EH (cell line): ENCODE measurements at places on chromosomes 7 and 10.

DNA sequence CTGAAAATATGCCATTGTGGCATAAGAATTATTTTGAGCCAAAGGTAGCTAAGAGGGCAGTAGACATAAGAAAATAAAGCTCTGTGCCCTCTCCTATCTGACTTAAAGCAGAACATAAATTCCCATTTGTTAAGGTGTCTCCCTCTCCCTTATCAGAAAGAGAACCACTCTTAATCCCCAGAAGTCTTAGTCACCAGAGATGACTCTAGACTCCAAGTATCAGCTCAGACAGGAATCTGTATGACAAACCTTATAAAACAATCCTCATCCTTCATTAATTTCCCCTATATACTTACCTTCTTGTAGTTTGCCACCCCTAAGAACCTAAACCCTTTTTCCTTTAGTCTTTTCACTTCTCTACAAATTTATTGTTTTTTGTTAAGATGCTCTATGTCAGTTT, 21.8 kb upstream of the PIP4K2A start:
- DNase-seq: peak; percentile 16

DNA sequence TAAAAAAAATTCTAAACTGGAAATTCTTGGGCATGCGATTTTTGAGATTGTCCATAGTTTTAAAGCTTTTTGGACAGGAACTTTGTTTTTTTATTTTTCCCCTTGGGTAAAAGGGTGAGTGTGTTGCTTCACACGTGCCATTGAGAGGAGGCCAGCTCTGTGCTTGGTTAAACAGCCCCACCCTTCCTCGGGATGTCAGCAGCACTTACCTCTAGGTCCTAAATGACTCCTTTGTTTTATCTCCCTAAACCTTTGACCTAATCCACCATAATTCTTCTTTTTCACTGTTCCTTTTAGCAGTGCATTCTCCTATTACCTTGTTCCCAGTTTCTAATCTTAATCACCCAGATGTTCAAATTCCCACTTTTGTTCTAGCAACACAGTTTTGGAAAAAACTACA, 83.5 kb downstream of the SEMA3D start:
- peak; percentile 20 for DNase-seq

GRCh38 chr10:33117816-33118215, 159.8 kb upstream of the ITGB1 start:
- no peak for DNase-seq

DNA sequence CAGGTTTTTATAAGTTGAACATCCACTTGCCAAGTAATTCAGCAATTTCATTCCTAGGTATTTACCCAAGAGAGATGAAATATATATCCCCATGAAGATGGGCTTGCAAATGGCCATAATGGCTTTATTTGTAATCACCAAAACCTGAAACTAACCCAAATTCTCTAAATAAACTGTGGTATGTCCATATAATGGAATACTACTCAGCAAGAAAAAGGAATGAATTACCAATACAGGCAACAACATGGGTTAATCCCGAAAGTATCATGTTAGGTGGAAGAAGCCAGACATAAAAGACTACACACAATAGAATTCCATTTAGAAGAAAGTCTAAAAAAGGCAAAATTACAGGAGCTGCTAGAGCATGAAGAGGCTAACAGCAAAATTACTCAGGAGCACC, 101.4 kb upstream of the PPP2R2D start:
- DNase-seq: no peak

DNA sequence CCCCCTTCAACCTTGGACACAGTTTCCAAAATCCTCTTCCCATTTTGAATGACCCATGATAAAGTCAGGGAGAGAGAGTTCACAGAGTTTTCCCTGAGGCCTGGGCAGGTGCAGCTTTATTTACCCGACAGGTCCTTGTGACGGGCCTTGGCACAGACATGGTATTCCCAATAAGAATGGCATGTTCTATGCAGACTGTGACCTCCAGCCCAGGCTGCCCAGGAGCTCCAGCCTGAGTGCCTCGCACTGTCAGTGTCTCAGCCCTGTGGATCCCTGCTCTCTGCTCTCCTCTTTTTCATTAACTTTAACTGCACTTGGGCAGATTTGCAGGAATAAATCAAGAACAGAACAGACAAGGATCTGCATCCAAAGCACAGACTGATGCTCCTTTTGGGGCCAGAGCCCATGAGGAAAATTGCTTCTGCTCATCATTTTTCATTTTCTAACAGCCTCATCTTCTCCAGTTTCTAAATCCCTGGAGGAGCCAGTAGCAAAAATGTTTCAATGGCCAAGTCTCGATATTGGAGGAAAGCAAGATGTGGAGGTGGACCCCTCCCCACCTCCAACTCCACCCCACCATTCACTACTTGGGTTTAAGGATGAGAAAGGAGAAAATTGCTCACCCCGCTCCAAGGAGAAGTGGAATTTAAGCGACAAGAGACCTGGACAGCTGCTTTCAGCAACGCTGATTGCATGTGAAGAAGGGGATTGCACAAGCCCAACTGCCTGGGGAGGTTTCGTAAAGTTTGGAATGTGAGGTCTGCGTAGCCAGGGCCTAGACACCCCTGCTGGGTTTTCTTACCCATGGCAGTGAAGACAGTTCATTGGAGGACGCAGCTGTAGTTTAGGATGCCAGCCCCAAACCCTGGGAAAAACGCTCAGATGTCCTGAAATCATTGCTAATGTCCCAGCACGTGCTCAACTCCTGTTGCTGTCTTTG, 225.9 kb downstream of the WDR11 start:
- DNase-seq: no peak

DNA sequence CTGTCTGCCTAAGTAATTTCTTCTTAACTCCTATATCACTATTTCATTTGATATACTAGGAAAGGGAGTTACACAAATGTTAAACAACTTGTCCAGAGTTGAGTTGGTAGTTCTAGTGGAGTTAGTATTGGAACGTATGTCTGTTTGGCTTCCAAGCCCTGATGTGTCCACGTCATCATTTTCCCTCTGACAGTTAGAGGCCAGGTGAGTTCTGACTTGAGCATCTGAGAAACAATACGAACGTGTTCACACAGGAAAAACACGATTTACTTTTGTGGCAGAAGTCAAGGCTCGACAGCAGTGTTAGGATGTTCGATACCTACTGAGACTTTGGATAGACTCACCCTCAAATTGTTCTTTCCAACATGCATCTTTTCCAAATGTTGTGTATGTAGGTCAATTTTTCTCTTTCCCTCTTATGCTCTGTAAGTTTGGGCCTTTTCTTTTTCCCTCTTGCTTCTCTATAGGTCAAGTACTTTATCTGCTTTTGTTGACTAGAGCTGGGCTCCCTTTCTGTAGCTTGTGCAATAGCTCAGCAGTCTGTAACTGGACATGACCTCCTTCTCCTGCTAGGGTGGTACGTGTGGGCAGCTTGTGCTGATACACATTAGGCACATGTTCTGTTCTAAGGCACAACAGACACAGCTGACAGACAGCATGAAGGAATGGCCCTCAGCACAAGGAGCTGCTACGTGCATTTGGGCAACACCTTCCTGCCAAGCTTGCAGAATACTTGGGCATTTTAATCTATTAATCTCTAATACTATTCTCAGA, 222.9 kb downstream of the PTEN start:
- no peak for DNase-seq

DNA sequence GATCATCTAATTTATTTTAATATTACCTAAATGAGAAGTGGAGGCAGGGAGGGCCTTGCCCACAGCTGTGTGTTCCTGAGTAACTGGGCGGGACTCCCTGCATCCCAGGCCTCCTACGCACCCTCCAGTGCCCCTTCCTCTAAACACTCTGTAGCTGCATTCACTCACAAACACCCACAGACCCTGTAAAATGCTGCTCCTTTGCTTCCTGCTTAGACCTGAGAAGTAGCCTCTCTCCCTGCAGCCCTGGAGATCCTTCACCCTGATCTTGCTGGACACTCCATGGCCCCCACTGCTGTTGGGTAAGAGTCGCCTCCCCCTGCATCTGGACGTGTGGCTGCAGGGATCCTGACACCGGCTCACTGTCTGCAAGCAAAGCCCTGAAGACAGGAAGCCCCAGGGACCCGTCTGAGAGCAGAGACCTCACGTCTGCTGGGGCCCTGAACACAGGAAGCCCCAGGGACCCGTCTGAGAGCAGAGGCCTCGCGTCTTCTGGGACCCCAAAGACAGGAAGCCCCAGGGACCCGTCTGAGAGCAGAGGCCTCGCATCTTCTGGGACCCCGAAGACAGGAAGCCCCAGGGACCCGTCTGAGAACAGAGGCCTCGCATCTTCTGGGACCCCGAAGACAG, 589.8 kb downstream of the DNAJB6 start:
- no peak for DNase-seq

DNA sequence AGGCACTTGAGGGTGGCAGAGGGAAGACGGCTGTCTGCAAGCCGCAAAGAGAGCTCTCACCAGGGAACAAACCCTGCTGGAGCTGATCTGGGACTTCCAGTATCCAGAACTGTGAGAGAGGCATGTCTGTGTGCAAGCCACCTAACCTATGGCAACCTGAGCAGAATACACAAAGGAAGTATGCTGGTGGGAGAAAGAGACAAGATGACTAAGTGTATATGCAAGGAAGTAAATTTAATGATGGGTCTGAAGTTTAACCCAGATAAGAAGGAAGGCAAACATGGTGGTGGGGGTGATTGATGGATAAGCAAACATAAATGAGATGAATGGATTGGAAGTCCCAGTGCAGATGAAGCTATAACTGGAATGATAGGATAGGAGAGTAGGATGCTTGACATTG, 293.3 kb downstream of the TWIST1 start:
- no peak for DNase-seq

DNA sequence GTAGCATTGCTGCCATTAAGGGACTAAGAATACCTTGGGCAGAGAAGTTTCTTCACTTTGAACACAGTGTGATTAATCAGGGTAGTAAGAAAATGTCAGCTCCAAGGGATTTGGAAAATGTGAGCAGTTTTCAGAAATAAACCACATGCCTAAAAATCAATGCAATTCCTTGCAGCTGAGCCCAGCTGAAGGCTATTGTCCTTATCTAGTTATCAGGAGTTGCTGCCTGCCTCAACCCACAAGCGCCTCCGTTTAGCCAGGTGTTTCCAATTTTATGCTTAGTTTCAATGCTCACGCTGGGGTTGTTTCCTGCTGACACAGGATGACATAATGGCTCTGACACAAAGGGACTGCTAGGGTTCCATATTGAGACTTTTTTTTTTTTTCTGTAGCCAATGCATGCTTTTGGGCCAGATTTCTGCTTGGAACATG, 132.3 kb upstream of the ANK3 start:
- DNase-seq: peak; percentile 31

- no peak for DNase-seq
Observed at GRCh38 chr10:60531006-60531405, 141.3 kb upstream of the ANK3 start.

DNA sequence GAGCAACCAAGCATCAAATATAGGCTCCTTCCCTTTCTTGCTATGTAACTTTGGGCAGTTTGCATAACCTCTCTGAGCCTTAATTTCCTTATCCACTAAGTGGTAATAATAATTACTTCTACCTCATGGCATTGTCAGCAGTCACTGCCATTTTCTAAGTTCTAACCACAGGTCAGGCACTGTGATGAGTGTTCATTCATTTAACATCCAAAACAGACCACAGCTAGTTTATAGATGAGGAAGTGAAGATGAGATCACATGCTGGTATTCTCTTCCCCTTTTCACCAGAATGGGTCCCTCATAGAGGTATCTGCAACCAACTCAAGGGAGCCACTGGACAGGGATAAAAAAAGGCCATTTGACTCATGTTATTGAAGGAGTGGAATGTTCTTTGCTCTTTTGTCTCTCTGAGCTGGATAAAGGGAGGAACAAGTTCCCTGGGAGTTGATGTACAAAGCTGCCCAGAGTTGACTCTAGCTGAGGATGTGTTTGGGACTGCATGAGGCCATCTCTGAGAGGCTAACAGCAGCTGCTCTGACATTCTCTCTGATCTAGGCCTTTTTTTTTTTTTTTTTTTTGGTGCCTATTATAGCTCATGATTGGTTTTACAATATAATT, 65.0 kb downstream of the DNAJC12 start:
- peak; percentile 13 for DNase-seq

DNA sequence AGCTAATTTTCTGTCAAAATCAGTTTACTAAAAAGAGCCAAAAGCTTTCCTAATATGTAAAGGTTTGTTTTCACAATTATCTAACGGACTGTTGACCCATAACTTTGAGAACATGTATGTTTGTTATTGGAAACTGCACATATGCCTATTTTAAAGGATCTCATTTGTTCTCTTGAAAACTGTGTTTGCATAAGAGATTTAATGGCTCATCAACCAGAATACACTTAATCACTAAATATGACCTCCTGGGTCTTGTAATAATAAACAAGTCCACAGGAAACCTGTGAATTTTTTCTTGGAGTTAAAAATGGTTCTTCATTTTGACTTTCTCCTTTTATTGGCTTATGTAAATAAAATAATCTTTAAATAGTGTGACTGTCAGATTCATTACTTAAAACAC, 48.3 kb upstream of the STEAP1B start:
- no peak for DNase-seq

DNA sequence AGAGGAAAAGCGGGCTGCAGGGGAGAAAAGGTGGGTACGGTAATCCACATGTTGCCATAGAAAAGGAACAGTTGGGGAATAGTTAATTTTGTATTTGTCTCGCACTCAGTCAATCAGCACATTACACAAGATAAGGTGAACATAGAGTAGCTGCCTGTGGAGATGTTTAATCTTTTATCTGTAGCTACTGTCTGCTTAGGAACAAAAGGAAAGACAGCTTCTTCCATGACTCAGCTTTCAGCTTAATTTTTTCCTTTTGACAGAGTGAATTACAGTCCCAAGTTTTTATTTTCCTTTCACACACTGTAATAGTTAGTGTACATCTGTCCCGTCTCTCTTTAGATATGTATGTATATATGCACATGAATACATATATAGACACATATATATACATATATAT, 39.3 kb upstream of the PODXL start:
- DNase-seq: no peak

GRCh38 chr10:79357180-79357579, 9.9 kb downstream of the PPIF start:
- DNase-seq: no peak

GRCh38 chr7:4549681-4550080, 132.4 kb upstream of the FOXK1 start:
- no peak for DNase-seq

DNA sequence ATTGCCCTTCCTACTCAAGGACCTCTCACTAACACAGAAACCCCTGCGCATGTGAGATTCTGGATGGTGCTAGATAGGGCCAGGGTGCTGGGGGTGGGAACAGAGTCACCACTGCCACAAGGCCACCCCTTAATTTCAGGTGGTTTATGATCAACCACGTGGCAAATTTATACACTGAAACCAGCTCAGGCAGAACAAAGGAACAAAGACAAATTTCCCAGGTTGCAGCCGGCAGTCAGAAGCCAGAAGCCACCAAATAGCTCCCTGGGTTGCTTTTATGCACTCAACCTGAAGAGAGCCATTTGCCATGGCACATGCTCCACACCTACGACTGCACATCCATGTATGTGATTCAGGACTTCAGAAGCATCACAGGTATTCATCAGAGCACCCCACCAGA, 2.5 kb downstream of the VOPP1 start:
- no peak for DNase-seq

DNA sequence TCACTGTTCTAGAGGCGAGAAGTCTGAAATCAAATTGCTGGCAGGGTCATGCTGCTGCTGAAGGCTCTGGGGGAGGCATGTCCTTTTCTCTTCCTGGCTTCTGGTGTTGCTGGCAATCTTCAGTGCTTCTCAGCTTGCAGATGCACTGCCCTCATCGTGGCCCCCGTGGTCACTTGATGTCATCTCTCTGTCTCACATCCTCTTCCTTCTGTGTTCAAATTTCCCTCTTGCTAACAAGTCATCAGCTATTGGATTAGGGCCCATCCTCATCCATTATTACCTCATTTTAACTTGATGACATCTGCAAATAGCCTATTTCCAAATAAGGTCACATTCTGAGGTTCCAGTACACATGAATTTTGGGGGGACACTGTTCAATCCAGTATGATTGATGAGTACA, 36.6 kb upstream of the SRGN start:
- peak; percentile 68 for DNase-seq
